Activated naive CD4-positive, alpha-beta T cell treated with anti-CD3 and anti-CD28 coated beads for 36 hours (primary cell): ENCODE measurements at places on chromosomes 11 and 22. TPM values are rescaled to one million over a fixed set of nuclear protein-coding genes. Genes with fewer than 3 reads are reported as not detected.

Gene SYT8
- not detected for total RNA-seq

Gene CELSR1
- total RNA-seq = 0.25 TPM

Gene OR52N4
- total RNA-seq = 0.74 TPM

Gene PGR
- total RNA-seq = not detected

Gene MS4A2
- not detected for total RNA-seq

Gene LDHAL6A
- 0.12 TPM for total RNA-seq

Gene PHOX2A
- total RNA-seq = not detected

Gene TMEM121B
- 0.19 TPM for total RNA-seq

Gene ISX
- not detected for total RNA-seq

Gene SHANK3
- total RNA-seq = 0.07 TPM

Gene C11orf91
- total RNA-seq = not detected

Gene CRYAB
- total RNA-seq = not detected

Gene MMP12
- not detected for total RNA-seq

Gene FOLR1
- total RNA-seq = not detected

Gene ANO9
- 31.0 TPM for total RNA-seq

Gene BID
- 63.7 TPM for total RNA-seq

Gene MYBPC3
- total RNA-seq = not detected

Gene SRRD
- total RNA-seq = 21.6 TPM

Gene MAJIN
- total RNA-seq = 0.37 TPM

Gene TBX1
- total RNA-seq = not detected

Gene SCGB1D2
- total RNA-seq = not detected

Gene ART5
- total RNA-seq = not detected

Gene CASP5
- not detected for total RNA-seq

Gene DNAJC4
- total RNA-seq = 19.3 TPM
